ENCODE measurements at places on chromosomes 5 and 9.

GRCh38 chr9:3795556-3795955 lies 269.8 kb upstream of the RFX3 start:
- no peak for DNase-seq

DNA sequence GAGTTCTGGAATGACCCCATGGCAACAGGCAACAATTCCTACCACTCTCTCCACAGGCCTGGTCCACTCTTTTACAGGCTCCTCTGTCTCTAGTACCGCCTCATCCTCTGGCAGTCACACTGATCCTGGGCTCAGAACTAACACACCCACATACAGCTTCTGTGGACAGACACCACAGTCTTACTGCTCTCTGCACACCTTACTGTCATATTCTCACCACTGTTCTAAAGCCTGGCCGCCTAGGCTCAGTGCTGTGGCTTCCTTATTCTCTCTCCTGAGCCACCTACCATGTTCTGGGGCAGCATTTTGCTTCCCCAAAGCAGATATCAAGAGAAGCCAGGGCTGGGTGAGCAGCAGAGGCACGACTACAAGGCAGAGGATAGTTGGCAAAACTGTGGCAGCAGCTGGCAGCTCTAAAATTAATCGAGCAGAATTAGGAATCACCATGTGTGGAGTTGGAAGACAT lies 14.8 kb downstream of the REEP5 start:
- DNase-seq: no peak

DNA sequence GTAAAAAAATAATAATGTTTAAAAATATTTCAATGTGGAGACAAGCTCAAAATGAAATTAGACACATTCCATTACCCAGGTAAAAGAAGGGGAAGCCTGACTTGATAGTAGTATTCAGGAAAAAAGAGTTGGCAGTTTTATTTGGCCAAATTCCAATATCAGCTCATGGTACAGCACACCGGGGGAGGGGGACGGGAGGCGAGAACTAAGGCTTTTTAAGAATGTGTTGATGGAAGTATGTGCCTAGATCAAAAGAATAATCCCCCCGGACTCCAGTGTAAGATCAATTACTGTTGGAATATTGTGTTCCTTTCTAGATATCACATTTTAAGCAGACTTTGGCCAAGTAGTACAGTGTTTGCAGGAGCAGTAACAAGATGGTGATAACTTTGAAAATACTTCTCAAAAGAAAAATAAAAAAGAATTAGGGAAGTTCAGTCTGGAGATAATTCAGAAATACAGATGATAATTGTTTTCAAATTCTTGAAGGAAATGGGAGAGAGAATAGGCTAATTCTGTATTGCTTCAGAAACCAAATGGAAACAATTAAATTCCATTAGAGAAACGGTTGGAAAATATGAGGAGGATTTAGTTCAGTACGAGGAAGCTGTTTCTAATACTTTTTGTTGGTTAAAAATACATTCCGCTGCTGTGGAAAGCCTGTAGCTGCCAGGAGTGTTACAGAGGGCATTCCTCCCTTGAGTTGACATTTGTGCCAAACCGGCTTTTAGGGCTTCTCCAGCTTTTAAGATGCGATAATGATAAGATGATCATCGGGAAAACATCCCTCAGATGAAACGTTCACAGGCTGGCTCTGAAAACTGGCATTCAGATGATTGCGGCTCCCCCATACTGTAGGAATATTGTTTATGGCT lies 98.1 kb upstream of the ERBIN start:
- no peak for DNase-seq

GRCh38 chr5:1702318-1702717 lies 97.3 kb downstream of the MRPL36 start:
- no peak for DNase-seq

DNA sequence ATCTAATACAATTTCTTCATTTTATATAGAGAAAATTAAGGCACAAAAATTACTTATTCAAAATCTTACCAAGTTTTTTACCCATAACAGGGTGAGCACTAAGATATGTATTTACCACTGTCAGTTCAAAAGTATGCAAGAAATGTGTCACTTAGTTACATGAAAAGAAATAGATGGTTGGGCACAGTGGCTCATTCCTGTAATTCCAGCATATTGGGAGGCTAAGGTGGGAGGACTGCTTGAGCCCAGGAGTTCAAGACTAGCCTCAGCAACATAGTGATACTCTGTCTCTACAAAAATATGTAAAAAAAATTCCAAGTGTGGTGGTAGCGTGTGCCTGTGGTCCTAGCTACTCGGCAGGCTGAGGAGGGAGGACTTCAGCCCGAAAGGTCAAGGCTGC lies 19.4 kb downstream of the YIPF5 start:
- no peak for DNase-seq

GRCh38 chr5:159202151-159202550 lies 7.2 kb downstream of the RNF145 start:
- no peak for DNase-seq

GRCh38 chr9:112175796-112176315 lies 759 bp upstream of the SUSD1 start:
- DNase-seq: no peak

DNA sequence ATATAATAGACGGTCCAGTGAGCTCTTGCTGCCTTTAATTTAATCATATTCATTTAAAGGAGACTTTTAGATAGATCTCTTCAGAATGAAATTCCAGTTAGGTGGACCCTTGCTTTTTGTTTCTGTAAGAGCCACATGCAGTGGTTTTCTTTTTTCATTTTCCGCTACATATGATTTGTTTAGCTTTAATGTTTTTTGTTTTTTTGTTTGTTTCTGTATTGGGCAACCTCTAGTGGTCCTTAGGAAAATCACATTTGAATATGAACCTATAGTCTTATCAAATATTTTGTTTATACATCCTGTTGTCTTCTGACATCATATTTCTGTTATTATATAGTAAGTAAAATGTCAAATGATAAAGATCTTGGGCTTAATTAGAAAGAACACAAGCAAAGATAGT lies 150.8 kb downstream of the HACD4 start:
- no peak for DNase-seq

- DNase-seq: no peak
These were observed 86.5 kb downstream of the KLHL3 start for GRCh38 chr5:137649228-137649935.

- DNase-seq: no peak
These were observed 498.8 kb downstream of the ARHGEF28 start for GRCh38 chr5:74124826-74125225.

- DNase-seq: no peak
These were observed 346.9 kb downstream of the ZNF608 start for GRCh38 chr5:124399426-124399961.

- DNase-seq: peak; percentile 94
These were observed 43.1 kb downstream of the TNFAIP8 start for GRCh38 chr5:119398727-119399466.

GRCh38 chr5:102625468-102625867 lies 126.7 kb upstream of the SLCO6A1 start:
- no peak for DNase-seq

DNA sequence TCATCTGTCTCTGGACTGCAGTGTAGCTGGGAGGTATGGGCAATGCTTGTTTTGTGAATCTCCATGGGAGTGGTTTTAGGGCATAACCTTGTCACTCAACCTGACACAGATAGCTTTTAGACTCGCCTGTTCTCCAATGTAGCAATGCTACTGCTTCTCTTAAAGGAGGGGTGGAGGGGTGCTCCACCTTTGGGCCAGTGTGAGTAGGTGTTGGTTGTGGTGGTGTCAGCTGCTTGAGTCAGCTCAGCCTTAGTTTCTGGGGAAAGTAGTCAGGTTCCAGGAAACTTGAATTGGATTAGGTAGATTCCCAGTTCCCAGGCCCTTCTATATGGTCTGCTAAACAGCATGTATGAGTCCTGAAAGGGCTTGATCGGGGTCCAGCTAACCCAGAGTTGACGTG lies 91.1 kb upstream of the PLPPR1 start:
- no peak for DNase-seq

GRCh38 chr5:40029711-40030495 lies 605.1 kb upstream of the DAB2 start:
- DNase-seq: no peak

DNA sequence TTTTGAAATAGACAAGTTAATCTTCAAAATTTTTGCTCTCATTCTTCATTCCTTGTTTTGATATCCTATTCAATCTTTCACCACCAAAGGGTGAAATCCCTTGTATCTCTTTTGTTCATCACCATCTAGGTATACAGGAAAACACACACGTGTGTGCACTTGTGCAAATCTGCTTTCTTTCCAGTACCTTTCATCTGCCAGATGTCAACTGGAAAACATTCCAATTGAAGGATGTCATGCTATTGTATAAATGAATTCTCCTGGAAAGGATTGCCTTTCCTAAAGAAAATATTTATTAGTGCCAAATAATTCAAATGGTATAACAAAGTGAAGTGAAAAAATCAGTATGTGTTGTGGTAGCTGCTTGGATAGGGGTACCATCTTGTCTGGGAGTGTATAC lies 123.7 kb downstream of the RANBP17 start:
- no peak for DNase-seq

DNA sequence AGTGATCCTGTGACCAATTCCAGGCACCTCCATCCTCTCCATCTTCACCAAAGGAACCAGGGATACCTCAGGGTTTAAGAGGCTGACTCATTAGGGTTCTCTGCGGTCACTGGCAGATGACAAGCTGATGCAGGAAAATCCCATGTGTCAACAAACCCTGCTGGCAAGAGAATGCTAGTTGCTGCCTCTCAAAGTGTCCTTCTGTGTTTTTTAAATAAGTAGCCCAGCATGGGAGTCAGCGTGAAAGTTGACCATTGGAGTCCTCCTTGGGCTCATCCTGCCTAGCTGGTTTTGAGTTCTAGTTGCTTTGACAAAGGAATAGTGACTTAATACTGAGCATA lies 200.2 kb downstream of the SLIT3 start:
- DNase-seq: no peak

- DNase-seq: no peak
These were observed 15.3 kb downstream of the XRCC4 start for GRCh38 chr5:83092619-83093018.

GRCh38 chr9:16315720-16316119 lies 554.8 kb downstream of the BNC2 start:
- no peak for DNase-seq

- DNase-seq: no peak
These were observed 27.0 kb downstream of the ADGRD2 start for GRCh38 chr9:124477211-124477647.

DNA sequence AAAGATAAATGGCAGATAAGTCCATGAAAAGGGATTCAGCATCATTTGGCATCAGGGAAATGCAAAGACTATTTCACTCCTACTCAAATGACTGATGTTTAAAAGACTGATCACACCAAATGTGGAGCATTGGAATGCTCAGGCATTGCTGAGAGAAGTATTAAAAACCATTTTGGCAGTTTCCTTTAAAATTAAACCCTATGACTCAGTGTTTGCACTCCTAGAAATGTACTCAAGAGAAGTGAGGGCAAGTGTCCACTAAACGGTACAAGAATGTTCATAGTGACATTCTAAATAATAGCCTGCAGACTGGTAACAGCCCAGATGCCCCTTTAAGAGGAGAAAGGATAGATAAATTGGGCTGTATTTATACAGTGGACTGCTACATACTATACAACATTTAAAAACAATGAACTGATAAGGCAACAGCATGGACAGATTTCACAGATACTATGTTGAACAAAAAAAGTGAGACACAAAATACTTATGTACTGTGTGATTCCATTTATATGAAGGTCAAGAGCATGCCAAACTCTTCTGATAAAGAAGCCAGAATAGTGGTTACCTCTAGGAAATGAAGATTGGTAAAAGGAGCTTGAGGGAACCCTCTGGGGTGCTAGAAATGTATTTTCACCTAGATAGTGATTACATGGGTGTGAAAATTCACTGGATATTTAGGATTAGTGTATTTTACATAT lies 24.6 kb downstream of the APC start:
- no peak for DNase-seq

DNA sequence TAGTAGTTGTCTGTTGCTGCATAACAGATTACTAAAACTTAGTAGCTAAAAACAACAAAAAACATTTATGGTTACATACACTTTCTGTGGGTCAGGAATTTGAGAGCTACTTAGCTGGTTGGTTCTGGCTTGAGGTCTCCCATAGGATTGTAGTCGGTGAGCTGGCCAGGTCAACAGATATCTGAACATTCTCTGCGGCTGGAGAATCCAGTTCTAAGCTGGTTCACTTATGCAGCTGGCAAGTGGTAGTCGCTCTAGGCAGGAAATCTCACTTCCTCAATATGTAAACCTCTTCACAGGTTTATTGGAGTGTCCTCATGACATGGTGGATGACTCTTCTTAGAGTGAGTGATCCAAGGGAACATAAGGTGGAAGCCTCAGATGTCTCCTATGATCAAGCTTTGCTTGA lies 65.7 kb upstream of the TNFAIP8 start:
- no peak for DNase-seq

DNA sequence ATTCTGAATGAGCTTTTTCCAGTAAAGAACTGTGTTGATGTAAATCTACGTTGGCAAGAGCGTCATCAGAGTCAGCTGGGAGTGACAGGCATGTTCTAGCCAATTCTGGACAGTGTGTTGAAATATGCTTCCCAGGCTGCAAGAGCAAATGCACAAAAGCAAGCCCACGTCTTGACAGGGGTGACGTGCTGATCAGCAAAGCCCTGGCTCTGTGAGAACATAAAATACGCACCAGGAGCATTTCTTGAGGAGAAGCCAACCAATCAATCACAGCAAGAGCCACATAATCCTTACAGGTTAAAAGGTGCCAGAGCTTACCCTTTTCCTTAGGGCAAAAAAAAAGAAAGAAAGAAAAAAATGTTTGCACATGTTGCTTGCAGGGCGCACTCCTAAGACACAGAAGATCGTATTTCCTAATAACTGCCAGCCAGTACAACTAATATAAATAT lies 148.1 kb downstream of the PDE4D start:
- no peak for DNase-seq

GRCh38 chr9:113562653-113563381 lies 99.3 kb downstream of the RGS3 start:
- DNase-seq: no peak

DNA sequence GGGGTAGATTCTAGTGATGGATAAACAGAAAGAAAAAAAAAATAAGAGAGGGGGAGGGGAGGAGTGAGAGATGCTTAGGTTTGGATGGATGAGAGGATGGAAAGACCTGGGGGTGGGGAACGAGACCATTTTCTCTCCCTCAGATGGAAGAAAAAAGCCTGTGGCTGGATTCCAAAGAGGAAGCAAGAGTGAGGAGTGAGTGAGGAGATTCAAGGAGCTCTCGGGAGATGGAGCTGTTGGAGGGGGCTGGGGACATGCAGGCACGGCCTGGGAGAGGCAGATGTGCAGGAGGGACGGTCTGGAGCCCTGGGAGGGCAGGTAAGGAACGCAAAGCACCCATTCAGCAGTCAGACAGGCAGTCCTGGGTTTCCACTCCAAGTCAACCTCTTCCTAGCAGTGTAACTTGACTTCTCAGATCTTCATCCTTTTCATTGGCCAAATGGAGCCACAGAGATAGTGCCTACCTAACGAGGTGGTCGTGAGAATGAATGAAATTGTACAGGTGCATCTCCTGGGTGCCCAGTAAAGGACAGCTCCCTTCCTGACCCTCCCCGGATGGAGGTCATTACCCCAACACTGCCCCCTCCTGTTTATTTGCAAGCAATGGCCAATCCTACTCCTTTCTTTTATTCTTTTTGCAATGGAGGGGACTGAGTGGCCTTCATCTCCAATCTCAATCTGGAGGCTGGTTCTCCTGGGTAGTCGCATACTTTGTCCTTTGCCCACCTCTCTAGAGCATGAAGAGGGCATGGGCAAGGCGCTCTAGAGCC lies 52.2 kb downstream of the PCDH1 start:
- DNase-seq: no peak

- DNase-seq: no peak
These were observed 478.8 kb downstream of the CETN3 start for GRCh38 chr5:89930591-89931392.

- no peak for DNase-seq
These were observed 21.0 kb downstream of the PAEP start for GRCh38 chr9:135582541-135582940.

All from left lobe of liver (tissue), 2 donors.